ENCODE measurements at places on chromosomes 7 and 10. TPM values are rescaled to one million over a fixed set of nuclear protein-coding genes. Genes with fewer than 3 reads are reported as not detected.

Gene UPK3BL1
- polyA plus RNA-seq, result 48.2 TPM

Gene LRRC4
- 0.01 TPM for polyA plus RNA-seq

DNA sequence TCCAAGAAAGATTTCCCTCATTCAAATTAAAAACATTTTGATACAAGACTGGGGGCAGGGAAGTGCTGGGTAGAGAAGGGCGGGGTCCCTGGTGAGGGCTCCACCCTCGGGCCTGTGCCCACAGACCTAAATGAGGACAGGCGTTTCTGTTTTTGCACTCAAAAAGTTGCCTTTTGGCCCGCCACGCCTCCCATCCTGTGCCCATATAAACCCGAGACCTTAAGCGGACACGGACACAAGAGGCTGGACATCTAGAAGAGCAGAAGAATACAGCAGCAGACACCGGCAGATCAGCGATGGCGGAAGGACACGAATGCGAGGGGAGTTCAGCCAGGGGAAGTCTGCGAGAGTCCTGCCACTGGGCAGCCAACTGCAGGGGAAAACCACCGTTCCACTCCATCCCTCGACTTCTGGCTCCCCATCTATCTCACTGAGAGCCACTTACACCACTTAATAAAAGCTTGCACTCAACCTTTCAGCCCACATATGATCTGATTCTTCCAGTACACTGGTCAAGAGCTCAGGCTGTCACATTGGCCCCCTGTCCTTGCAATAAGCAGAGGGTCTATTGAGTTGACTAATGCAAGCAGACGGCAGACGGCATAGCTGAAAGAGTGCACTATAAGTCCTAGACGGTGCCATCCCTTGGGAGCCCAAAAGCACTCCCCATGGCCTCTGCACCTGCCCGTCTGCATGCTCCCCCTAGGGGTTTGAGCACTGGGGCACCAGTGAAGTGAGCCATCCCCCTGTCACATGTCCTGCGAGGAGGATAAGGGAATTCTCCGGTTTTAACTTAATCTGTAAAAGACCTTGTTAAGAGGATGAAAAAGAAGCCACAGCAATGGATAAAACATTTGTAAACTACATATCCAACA is 181.8 kb upstream of the PRSS1 start:
- no peak for DNase-seq

DNA sequence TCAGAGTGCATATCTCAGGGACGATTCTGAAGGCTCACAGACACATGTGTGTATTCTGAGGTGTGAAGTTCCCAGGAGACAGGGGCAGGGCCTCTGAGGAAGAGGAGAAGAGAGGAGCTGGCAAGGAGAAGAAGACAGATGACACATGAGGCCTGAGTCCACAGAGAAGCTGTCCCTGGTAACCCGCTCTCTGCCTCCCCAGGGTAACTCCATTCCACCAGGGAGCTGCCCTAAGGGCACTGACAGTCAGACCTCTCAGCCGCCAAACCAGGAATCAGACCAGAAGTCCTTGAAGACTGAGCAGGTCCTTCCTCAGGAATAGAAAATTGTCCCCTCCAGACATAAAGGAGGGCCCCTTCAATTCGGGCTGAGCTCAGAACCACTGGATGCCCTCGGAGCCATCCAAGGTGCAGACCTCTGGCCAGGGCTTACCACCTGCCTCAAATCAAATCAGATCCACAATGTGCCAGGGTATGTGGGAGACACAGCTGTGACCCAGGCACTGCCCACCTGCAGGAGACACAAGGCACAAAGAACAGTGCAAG is 57.4 kb downstream of the TLL2 start:
- DNase-seq, result no peak

DNA sequence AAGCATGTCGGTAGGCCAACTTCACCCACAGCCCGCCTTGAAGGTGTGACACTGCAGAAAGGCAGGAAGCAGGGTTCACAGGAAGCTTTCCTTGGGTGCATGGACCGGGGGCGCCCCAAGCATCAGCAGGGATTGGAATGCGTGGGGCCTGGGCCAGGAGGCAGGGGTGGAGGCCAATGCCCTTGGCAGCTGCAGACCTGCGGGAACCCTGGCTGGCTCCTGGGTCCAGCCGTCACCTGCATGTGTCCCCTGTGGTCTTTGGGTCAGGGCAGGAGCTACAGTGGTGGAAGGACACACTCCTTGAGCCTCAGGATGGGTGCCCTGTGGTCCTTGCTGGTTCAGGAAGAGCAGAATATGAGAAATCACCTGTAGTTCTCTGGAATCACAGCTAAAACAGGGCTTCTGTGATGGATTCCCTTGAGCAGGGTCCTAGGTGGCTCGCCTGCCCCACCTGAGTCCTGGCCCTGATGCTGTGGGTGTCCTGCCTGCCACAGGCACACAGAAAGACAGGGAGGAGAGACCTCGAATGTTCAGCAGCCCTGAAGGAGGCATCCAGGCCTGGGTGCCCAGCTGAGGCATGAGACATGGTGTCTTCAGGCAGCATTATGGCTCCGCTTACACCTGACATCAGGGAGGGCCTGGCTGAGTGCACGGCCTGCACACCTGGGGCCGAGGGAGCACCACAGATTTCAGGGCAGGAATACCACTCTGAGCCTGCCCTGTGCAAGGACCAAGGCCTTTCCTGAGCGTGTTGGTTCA is 15.1 kb downstream of the ANTXRL start:
- DNase-seq, result no peak

DNA sequence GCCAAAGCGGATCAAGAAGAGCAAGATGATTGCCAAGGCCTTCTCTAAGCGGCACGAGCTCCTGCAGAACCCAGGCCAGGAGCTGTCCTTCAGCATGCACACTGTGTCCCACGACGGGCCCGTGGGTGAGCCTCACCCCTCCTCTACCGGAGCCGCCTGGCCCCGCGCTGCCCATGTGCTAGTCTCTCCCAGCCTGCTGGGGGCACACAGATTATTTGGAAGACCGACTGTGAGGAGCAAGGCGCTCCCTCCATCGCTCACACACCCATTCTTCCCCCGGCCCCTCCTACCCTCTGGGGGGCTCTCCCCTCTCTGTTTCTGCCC is 13.9 kb upstream of the AHCYL2 start:
- no peak for DNase-seq
